ENCODE measurements at places on chromosomes 7 and 10.

- no peak overlapping the region for H3K27ac ChIP-seq
- H3K4me3 ChIP-seq, result no peak overlapping the region
- no peak for DNase-seq
- no peaks in the 10 kb centered on the region for H3K36me3 ChIP-seq
- H3K4me1 ChIP-seq, result no peaks in the 10 kb centered on the region
Measured at GRCh38 chr7:10707519-10707918, 266.2 kb upstream of the PHF14 start.

DNA sequence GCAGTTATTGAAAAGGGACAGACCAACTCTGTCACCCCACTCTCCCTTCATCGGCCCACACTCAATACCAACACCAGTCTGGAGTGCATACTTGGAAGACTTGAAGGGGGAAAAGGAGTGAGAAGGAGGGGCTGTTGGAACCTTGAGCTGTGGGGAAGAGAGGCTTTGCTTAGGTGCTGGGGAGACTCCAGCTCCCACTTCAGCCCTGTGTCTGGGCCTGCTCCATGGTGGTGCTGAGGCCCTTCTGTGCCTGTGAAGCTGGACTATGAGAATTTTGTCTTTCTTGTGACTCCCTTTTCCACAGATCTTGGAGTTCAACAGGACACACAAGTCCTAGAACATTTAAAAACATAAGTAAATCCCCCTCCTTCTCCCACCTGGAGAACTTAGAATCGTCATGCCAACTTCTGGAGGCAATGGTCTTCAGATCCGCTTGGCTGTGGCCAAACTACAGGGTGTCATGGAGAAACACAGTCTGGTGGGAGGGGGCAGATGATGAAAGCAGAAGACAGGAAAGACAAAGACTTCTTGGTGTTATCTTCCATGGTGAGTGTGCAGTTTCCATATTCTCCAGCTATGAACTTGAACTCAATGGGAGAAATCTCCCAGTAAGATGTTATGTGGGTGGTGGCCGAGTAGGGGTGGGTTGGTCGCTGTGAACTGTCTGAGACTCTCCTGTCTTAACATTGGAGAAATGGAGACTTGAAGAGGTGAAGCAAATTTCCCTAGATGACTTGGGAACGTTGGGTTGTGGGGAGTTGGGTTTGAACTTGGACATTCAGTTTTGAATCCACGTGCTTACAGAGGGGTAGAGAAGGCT is 18.4 kb upstream of the GIMAP8 start:
- H3K4me3 ChIP-seq, result no peak overlapping the region
- H3K36me3 ChIP-seq, result peaks cover 2% of the 10 kb centered on the region
- H3K27ac ChIP-seq, result no peak overlapping the region
- peaks cover 45% of the 10 kb centered on the region for H3K4me1 ChIP-seq

GRCh38 chr10:60809157-60809556 is 30.9 kb downstream of the CDK1 start:
- no peaks in the 10 kb centered on the region for H3K4me1 ChIP-seq
- DNase-seq, result no peak
- no peaks in the 10 kb centered on the region for H3K27me3 ChIP-seq
- H3K27ac ChIP-seq, result no peak overlapping the region

DNA sequence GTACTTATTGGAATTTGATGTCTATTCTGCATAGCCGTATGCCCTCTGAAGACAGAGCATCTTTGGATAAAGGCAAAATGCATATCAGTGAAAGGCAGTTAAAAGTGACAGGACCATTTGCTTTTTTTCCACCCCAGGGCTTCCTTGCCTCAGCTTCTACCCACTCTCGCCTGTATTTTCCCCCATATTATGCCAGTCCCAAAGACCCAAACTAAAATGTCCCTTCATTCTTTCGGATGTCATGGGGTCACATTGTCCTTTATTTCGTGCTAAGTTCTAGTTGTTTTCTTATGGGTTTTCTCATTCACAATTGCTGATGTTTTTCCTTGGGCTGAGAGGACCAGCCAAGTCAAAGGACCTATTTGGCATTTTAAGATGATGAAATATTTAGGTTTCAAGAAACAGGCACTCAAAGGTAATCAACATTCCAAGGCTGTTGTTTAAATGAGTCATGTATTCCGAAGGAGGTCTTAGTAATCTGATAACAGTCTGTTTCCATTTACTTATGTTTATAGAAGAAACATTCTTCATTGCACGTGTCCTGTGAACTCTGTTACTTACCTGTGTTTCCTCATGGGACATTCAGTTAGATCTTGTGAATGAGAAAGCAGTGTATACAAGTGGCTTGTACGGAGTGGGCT is 74.1 kb downstream of the DNAH11 start:
- peaks cover 2% of the 10 kb centered on the region for H3K27me3 ChIP-seq
- H3K4me3 ChIP-seq, result no peak overlapping the region
- no peaks in the 10 kb centered on the region for H3K4me1 ChIP-seq
- DNase-seq, result no peak
- H3K27ac ChIP-seq, result no peak overlapping the region
- no peaks in the 10 kb centered on the region for H3K36me3 ChIP-seq

DNA sequence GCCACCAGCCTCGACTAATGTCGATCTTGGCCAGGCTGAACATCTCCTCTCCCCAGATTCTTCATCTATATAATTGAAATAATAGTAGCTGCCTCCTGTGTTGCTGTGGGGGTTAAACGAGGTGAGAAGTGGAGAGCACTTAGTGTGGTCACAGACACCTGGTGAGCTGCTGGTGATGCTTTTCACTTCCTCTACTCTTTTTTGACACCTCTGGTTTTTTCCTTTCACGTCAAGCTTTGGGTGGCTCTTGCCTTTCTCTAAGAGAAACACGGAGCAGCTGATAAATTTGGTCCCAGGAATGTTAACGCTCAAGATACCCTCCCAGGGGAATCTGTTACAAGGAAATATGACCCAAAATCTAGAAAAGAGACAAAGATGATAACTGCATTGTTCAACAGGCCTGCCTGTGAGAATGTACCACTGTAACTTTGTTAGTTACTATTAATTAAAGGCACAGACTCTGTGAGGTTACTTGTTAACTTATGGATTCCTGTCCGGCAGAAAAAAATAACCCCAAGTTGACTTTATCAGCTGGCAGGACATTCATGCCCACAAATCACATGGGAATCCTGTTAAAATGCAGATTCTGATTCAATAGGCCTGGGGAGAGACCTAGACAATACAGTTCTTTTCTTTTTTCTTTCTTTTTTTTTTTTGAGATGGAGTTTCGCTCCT is 9.5 kb upstream of the NPFFR1 start:
- peaks cover 5% of the 10 kb centered on the region for H3K4me1 ChIP-seq
- no peak overlapping the region for H3K4me3 ChIP-seq
- H3K36me3 ChIP-seq, result no peaks in the 10 kb centered on the region
- DNase-seq, result no peak
- peaks cover 4% of the 10 kb centered on the region for H3K27me3 ChIP-seq
- no peak overlapping the region for H3K27ac ChIP-seq

GRCh38 chr10:78896159-78896928 is 172.4 kb upstream of the ZMIZ1 start:
- H3K4me3 ChIP-seq, result no peak overlapping the region
- DNase-seq, result no peak
- H3K36me3 ChIP-seq, result no peaks in the 10 kb centered on the region
- no peak overlapping the region for H3K27ac ChIP-seq

DNA sequence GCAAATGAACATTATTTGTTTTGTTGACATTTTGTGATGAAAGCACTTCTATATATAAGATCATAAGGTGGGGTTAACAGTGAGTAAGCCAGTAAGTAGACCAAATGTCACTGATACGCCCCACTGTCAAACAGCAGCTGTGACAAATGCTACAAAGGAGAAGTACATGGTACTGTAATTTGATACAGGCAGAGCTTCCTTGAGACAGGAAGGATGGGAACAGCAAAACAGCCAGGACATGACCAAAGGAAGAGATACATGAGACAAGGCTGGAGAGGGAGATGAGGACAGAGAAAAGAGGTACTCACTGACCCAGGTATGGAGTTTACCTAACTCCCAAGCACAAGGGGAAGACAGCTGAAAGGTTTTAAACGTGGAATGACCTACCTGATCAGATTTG is 127.0 kb downstream of the SRPK2 start:
- H3K4me1 ChIP-seq, result peaks cover 35% of the 10 kb centered on the region
- no peaks in the 10 kb centered on the region for H3K27me3 ChIP-seq
- H3K4me3 ChIP-seq, result no peak overlapping the region
- H3K36me3 ChIP-seq, result peaks cover 24% of the 10 kb centered on the region
- H3K27ac ChIP-seq, result no peak overlapping the region
- DNase-seq, result no peak

DNA sequence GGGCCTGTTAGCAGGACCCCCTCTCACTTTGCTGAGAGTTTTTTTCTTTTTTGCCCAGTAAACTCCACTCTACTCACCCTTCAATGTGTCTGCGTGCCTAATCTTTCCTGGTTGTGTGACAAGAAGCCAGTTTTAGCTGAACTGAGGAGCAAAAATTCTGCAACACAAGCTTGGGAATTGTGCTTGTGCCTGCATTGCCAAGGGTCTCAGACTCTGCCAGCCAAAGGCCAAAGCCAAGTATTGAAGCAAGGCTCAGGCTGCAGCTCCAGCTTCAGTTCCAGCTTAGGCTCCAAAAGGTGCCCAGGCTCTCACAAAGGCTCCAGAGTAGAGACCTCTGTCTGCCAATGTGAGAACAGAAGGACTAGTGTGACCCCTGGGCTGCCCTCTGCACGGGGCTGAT is 4.2 kb upstream of the CPA2 start:
- H3K36me3 ChIP-seq, result no peaks in the 10 kb centered on the region
- no peaks in the 10 kb centered on the region for H3K4me1 ChIP-seq
- no peak overlapping the region for H3K27ac ChIP-seq

- H3K27me3 ChIP-seq, result no peaks in the 10 kb centered on the region
- no peak for DNase-seq
- no peak overlapping the region for H3K27ac ChIP-seq
- H3K36me3 ChIP-seq, result peaks cover 23% of the 10 kb centered on the region
- H3K4me3 ChIP-seq, result no peak overlapping the region
Measured at GRCh38 chr10:48332871-48333216, 26.4 kb downstream of the MAPK8 start.

DNA sequence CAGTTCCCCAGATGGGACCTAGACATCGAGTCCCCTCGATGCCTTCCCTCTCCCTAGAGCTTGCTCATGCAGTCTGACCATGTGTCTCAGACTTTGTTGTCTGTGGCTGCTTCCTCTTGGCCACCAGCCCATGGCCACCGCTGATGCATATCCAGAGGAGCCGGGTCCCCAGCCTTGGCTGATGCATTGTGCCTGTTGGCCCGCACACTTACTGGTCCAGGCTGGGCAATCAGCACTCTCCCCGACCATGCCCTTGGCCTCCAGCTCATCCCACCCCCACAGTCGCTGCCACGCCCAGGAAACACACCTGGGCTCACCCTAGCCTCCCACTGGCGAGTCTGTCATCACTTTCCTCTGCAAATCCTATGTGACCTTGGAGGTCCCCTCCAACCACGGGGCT is 10.1 kb downstream of the NPC1L1 start:
- H3K36me3 ChIP-seq, result no peaks in the 10 kb centered on the region
- H3K4me3 ChIP-seq, result no peak overlapping the region
- peaks cover 1% of the 10 kb centered on the region for H3K27me3 ChIP-seq
- peaks cover 3% of the 10 kb centered on the region for H3K4me1 ChIP-seq
- no peak for DNase-seq
- no peak overlapping the region for H3K27ac ChIP-seq

DNA sequence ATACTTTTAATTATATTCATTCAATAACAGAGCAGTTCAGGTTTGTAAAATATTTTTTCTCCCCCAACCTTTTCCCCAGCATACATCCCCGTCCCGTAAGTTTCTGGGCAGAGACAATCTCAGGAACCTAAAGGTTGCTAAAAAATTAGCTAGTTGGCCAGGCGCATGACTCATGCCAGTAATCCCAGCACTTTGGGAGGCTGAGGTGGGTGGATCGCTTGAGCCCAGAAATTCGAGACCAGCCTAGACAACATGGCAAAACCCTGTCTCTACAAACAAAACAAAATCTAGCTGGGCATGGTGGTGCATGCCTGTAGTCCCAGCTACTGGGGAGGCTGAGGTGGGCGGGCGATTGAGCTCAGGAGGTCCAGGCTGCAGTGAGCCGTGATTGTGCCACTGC is 40.2 kb downstream of the TCF7L2 start:
- no peaks in the 10 kb centered on the region for H3K4me1 ChIP-seq
- H3K4me3 ChIP-seq, result no peak overlapping the region
- H3K36me3 ChIP-seq, result no peaks in the 10 kb centered on the region

GRCh38 chr7:46786995-46787394 is 794.9 kb downstream of the TNS3 start:
- no peaks in the 10 kb centered on the region for H3K27me3 ChIP-seq
- no peak overlapping the region for H3K4me3 ChIP-seq
- H3K4me1 ChIP-seq, result no peaks in the 10 kb centered on the region
- no peak overlapping the region for H3K27ac ChIP-seq
- no peak for DNase-seq

GRCh38 chr10:58590924-58591323 is 78.3 kb downstream of the BICC1 start:
- H3K27me3 ChIP-seq, result no peaks in the 10 kb centered on the region
- no peak overlapping the region for H3K27ac ChIP-seq
- no peak for DNase-seq
- H3K36me3 ChIP-seq, result no peaks in the 10 kb centered on the region
- H3K4me3 ChIP-seq, result no peak overlapping the region

DNA sequence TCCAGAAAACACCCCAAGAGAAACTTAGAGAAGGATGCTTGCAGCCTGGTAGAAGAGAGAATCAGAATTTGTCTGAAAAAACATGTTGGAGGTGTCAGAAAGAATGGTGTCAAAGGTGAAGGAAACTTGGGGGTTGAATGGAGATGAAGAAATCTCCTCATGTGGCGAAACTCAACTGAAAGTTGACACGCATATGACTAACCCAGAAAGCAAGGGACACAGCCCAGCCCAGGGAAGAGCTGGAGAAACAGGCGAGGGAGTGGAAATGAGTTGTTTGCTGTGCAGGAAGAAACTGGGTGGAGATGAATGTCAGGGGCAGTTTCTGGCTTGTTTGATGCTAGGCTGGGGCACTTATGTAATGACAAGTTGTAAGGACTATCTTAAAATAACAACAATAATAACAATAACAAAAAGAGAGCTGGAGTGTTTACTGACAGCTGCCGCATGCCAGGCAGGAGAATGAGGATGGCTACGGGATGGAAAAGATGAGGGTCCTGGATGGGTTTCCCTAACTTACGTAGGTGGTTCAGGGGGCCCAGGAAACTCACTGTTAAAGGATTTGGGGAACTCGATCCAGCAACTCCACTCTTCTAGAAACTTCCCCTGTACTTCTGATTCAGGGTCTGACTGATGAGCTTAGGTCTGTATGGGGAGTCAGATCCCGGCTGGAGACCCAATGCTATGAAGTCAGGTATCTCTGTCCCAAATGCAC is 57.4 kb downstream of the MAP3K8 start:
- H3K36me3 ChIP-seq, result peaks cover 15% of the 10 kb centered on the region
- DNase-seq, result no peak
- H3K27ac ChIP-seq, result peak overlapping the region; percentile 4
- H3K27me3 ChIP-seq, result peaks cover 30% of the 10 kb centered on the region
- peaks cover 57% of the 10 kb centered on the region for H3K4me1 ChIP-seq
- no peak overlapping the region for H3K4me3 ChIP-seq

GRCh38 chr7:100210805-100211204 is 8.9 kb upstream of the PVRIG start:
- no peak for DNase-seq
- H3K27ac ChIP-seq, result peak overlapping the region; percentile 72
- peaks cover 73% of the 10 kb centered on the region for H3K4me1 ChIP-seq
- peaks cover 26% of the 10 kb centered on the region for H3K36me3 ChIP-seq

GRCh38 chr10:62554632-62555199 is 180.5 kb downstream of the ZNF365 start:
- no peak overlapping the region for H3K27ac ChIP-seq
- no peak overlapping the region for H3K4me3 ChIP-seq
- no peaks in the 10 kb centered on the region for H3K4me1 ChIP-seq
- peaks cover 9% of the 10 kb centered on the region for H3K27me3 ChIP-seq
- DNase-seq, result peak; percentile 12

Measured in activated CD4-positive, alpha-beta T cell treated with anti-CD3 and anti-CD28 coated beads, Interleukin-2, amount 10 ng/mL, durations not matched to agents 7 days and 5 days (primary cell).